Endodermal cell (in vitro differentiated cells): ENCODE measurements at places on chromosomes 7 and 10.
A peak's percentile ranks its signal among the peaks of the same experiment; 100 is the strongest.

DNA sequence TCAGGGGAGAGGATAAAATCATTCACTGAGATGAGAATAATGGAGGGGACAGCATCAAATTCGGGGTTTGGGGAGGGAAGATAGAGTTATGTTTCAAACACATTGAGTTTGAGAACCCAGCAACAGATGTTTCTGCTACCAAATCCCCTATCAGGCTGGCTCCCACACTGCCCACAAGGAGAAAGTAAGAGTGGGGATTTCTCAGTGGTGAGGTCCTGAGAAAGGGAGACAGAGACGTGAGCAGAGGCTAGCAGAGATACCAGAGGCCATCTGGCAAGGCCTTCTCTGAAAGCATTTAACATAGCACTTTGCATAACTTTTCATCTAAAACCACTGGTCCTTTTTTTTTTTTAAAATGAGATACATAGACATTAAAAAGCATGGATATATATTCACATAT lies 7.8 kb upstream of the SLF2 start:
- no peak for DNase-seq

- DNase-seq: no peak
Measured at GRCh38 chr7:139471740-139472353, 11.6 kb downstream of the KLRG2 start.

- DNase-seq: peak; percentile 66
Measured at GRCh38 chr10:70760271-70760787, 24.8 kb downstream of the TBATA start.

DNA sequence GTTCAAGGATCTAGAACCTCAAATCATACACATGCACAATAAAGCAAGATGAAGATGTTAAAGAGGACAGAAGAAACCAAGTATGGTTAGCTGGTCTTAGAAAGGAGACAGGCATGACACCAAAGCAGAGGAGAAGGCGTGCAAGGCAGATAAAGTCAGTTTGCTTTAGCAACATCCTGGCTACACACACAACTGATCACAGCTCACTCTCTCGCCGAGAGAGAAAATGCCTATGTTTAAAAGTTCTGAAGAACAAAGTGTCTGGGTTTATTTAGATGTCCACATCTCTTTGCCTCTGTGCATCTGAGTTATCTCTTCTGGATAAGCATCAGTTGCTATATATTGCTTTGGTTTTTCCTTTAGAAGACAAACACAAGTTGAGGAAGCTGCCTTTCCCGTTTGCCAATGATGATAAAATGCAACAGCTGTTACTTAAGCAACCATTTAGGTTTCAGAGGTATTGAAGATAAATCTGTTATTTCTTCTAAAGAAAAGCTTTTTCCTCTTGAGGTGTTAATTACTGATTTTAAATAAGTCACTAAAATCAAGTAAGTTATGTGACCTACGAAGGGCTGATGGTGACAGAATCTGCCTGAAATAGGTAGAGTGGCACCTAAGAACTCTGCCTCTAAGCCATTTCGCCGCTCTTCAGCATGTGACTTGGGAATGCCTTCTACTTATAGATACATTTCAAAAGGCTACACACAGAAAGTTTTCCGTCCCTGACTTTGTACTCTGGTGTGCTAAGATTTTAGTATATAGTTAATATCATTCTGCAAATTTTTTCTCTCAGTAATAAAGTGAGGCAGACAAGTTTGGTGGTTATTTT lies 146.2 kb upstream of the ASAH2 start:
- DNase-seq: no peak

- DNase-seq: no peak
Measured at GRCh38 chr7:112556633-112557032, 75.8 kb downstream of the LSMEM1 start.
